Fibroblast of skin of scalp (primary cell): ENCODE measurements at places on chromosomes 16 and 17.

DNA sequence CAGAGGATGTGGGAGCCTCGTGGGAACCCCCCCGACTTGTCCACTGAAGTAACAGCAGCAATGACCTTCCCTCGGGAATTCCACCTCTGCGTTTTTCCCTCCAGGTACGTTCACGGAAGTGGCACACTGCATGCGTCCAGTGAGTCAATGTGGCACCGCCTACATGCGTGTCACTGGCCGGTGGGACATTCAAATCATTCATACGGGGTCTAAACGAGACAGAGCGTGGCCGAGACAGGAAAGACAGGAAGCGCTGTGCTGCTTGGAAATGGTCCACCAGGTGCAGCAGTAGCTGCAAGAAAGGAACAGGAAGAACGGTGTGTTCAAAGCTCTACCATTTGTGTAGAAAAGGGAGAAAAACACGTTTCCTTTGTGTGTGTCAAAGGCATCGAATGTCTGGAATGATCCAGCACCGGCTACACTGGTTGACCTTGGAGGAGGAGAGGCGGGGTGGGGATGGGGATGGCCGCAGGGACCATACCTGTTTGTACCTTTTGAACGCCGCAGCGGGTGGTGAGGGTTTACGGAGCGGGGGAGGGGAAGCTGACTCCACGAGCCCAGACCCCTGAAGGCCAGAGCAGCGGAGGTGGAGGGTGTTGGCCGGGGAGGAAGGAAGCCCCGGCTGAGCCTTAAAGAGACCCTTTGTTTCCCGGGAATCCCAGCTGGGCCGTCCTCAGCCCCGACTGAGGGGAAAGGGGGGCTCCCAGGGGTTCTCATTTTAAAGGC lies 1.7 kb upstream of the PGAP6 start:
- DNase-seq, result no peak

DNA sequence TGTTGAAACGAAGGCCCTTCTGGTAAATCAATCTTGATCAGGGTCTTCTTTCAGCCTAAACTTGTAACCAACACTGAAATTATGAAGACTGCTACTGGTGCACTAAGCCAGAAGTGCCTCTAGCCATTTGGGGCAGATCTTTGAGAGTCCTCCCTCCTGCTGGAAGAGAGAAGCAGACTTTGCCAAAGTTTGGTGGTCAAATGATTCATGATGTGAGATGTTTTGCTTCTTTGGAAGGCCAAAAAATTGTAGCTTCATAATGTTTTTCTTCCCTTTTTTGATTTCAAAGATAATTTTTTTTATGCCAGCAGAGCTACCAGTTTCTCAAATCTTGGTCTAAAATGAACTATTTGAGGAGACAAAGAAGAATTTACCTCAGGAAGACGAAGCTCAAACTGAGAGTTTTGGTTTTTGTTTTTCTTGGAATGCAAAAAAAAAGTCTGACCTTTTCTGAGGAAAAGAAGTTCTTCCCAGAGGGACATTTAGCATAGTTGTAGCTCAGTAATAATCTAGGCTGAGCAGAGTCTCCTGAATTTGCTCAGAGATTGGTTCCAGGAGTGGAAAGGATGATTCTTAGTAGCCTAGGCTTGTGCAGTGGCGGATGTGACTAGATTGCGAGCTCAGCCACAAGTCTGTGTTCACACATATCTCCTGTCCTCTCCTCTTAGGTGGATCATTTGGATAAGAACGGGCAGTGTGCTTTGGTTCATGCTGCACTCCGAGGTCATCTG lies 50.9 kb downstream of the CYB561 start:
- peak; percentile 85 for DNase-seq

DNA sequence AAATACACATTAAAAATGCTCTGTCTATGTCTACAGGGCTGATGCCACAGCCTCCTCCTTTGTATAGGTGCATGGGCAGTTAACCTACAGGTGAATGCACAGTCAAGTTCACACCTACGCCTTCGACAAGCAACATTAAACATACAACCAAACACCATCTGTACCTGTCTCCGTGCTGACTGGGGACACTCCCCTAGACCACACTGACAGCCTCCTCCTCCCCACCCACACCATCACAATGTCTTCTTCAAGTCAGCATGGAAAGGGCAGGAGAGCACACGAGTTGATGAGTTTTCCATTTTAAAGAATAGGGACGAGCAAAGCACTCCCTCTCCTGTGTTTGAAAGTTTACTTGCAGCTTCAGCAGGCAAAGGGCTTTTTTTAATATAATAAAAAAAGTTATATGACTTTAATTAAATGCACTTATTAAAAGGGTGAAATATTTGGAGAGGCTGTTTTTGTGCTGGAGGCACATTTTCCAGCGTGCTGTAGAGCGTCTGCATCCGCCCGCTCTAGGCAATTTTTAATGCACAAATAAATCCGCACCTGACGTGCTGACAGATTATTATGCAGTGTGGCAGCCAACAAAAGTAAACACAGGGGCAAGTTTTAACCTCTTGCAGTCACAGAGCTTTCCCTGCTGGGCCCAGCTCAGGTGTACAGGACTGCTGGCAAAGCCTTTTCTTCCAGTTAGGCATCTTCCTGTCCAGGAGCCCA lies 367.9 kb downstream of the SOX9 start:
- DNase-seq, result no peak

GRCh38 chr17:50893183-50893993 lies 27.2 kb upstream of the TOB1 start:
- DNase-seq, result no peak

GRCh38 chr16:81095653-81095952 lies 592 bp downstream of the GCSH start:
- DNase-seq, result no peak

- DNase-seq, result no peak
These were observed 385 bp downstream of the CFAP119 start for GRCh38 chr16:30761427-30761927.

GRCh38 chr17:63703029-63703428 lies 3.1 kb upstream of the LIMD2 start:
- DNase-seq, result no peak

DNA sequence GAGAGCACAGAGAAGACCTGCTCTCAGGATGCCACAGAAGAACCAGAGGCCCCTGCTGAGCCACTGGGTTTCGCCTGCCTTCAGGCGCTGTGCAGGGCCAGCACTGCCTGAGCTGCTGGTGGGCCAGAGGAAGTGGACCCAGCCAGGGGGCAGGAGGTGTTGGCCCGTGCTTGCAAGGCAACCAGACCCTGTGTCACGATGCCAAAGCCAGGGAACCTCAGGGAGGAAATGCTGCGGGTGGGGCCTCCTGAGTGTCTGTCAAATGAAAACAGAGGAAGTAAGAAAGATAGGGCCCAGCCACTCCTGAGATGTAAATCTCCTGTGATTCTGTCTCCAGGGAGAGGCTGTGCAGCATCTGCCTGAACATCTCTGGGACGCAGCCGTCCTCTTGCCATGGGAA lies 58.1 kb upstream of the ADORA2B start:
- DNase-seq, result no peak
